ENCODE measurements at places on chromosomes 3 and 15.

- no peak for DNase-seq
These were observed 44.2 kb downstream of the SETD5 start for GRCh38 chr3:9441501-9442221.

DNA sequence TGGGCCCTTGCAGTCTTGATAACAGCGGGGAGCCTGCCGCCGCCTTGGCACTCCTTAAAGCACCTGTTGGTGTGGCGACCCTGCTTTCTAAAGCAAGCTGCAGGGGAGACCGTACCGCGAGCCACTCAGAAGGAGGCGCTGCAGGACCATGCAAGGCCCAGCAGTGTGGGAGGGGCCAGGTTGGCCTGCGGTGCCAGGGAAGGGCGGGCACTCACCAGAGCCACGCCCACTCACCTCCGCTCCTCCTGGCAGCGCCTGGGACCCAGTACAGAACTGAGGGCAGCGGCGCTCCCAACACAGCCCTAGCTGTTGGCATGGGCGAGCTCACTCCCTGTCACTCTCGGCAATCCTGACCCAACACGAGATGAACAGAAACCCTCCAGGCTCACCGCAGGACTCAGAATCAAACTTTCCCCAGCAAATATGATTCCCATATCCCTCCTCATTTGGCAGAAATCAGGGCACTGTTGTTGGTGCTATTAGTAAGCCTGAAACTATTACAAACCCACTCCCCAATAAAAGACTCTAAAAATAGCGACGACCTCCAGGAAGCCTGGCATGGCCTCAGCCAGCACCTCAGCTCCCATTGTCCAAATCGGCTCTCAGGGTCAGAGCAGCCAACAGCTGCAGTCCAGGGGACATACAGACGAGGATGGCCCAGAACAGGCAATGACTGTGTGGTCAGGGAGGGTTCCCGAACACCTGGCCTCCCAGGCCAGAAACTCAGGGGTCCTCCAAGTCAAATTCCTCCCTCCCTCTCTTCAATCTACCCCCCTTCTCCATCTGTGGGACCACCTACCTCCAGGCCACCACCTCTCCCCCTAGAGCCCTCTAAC is 77.2 kb downstream of the TBC1D2B start:
- peak; percentile 22 for DNase-seq

GRCh38 chr3:52299879-52300611 is 12.4 kb downstream of the GLYCTK start:
- no peak for DNase-seq

DNA sequence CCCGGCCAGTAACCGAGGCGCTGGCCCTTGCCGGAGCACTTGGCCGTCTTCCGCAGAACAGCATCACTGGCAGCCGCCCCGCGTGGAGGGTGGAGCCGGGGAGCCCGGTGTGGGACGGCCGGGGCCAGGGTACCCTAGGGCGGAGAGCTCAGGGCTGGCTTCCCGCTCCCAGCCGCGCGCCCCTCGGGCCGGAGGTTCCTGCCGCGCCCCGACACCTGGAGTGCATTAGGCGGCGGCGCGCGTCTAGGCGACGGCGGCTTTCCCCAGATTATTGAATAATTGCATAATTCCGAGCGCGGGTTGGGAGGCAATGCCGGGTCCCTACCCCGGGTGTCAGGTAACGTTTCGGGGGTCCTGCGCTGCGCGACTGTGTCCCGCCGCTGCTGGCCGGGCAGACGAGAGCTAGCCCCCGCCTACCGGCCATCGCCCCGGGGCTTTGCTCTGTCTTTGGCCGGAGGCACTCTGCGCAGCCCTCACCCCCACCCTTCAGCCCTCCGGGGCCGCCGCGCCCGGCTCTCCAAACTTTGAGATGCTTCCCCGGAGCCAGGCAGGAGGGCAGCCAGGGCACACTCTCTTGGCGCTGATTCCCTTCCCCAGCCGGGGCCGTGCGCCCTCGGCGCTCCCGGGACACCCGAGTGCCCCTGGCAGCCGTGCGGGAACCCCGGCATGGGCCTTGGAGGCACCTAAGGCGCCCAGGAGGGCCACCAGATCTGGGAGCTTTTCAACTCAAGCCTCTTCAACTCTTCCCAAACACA is 749 bp downstream of the ITGA11 start:
- DNase-seq, result no peak

DNA sequence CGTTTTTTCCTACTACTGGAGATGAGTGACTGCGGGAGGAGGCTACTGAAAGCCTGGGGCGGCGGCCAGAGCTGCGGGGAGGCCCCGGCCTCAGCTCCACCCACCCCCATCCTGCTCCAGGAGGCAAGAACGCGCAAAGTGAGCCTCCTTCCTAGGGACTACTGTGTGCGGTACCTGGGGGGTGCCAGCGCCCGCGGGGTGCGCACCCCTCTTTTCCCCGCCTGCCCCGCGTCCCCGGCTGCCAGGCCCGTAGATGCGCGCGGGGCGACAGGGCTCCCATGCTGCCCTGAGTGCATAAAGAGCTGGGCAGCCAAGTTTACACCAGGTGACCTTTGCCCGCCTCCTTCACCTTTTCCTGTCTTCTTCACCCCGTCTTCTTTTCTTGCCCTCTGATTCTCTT is 2.5 kb upstream of the USF3 start:
- no peak for DNase-seq

DNA sequence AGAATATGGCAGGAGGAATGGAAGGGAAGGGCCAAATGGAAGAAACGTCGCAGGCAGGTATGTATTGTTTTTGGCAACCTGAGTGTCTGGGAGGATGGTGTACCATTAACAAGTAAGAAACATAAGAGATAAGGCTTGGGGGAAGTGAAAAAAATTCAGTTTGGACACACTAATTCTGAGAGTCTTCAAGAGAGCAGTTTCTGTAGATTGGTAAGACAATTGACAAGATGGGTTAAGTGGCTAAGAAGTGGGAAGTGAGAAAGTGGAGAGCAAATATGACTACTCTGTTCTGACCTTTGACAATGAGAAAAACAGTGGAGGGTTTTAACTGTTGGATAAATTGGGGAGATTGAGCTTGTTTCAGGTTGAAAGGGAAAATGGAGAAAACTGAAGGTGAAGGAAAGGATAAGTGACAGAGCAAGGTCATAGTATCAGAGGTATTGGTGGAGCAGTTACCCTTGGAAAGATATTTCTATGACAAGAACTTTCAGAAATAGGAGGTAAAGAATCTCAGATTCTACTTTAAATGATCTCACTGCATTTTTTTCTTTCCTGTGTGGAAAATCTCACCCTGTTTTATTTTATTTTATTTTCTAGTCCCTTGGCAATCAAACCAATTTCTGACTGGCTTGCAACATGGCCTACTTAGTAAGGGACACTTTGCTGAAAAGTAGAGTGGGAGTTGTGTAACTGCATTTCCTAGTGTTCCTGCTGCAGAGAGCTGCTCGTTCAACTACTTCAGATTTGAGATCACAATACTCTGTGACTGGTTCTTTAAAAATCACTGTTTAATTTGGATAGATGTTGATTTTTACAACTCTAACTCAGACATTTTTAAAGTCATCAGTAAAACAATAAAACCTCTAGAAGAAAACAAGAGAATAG is 23.1 kb upstream of the GABPB1 start:
- no peak for DNase-seq

DNA sequence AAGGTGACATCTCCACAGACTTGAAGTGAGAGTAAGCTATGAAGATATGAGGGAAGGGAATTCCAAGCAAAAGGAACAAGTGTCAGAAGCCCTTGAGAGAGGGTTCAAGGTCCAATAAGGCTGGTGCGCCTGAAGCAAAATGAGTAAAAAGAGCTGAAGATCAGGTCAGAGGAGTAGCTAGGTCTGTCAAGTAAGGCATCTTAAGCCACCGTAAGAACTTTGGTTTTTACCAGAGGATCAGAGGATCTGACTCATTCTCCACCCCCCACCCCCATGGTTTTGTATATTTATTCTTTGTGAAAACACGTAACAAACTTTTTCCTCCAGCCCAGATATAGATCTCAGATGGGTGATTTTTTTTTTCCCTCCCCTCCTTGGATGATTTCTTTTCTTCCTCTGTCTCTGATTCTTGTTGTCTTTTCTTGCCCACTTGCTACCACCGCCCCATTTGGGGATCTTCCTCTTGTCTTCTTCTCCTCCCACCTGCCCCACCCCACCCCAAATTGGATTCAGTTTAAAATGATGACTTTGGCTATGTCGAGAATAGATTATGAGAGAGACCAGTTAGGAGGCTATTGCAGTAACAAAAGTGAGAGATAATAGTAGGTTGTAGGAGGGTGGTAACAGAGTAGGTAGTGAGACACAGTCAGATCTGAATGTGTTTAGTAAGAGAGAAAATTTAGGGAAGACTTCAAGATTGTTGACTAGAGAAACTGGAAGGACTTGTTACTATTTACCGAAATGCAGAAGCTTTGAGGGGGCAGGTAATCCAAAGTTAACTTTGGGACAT is 6.1 kb downstream of the TRMT10C start:
- DNase-seq, result no peak

DNA sequence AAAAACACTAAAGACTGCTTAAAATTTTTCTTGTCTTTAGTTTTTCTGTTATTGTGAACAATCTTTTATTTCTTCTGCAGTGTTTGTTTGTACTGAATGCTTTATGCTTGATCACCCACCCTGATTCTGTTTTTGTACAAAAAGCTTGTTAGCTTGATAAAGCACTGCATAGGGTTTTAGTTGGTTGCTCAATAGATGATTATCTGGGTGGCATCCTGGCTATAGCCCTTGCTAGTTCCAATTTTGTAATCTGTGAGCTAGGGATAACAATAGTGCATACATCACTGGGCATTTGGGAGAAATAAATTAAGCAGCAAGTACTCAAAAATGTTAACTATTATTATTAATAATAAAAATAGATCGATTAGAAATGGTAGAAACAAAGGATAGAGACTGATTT is 102.3 kb downstream of the ZPLD1 start:
- DNase-seq, result no peak
